ENCODE measurements at places on chromosomes 6 and 20. TPM values are rescaled to one million over a fixed set of nuclear protein-coding genes. Genes with fewer than 3 reads are reported as not detected.
A peak's percentile ranks its signal among the peaks of the same experiment; 100 is the strongest.

GRCh38 chr20:62387933-62388635, 1.2 kb downstream of the RPS21 start:
- H3K27ac ChIP-seq: no peak overlapping the region
- H3K27me3 ChIP-seq: no peaks in the 10 kb centered on the region
- no peak for DNase-seq
- peak overlapping the region; percentile 98 for H3K4me3 ChIP-seq
- peaks cover 11% of the 10 kb centered on the region for H3K4me1 ChIP-seq
- peaks cover 51% of the 10 kb centered on the region for H3K36me3 ChIP-seq

DNA sequence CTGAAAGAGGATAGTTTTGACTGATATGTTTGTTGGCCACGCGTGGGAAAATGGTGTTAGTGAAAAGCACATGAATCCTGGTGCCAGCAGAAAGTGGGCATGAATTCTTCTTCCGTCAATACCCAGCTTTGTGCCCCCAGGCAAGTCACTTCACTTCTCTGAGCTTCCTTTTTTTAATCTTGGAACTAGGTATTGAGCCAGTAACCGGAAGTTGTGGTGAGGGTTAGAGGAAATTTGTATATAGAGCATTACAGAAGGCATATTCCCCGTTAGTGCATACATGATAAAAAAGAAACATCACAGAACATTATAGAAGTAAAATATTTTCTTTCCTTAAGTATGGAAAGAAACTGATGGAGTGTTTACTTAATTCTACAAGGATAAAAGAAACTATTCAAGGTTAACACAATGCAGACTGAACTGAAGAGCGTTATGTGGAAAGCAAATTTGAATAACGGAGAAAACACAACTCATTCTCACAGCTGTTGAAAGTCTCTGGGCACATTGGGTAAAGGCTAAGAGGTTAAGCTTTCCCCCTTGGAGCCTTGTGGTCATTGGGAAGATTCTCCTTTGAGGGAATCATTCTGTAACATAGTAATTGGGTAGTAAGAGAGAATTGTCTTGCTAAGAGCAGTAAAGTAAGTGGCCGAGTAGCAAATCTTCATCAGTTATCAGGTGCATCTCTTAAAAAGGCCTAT, 223.1 kb downstream of the BCAS1 start:
- H3K27me3 ChIP-seq: no peaks in the 10 kb centered on the region
- no peak for DNase-seq
- no peak overlapping the region for H3K4me3 ChIP-seq

DNA sequence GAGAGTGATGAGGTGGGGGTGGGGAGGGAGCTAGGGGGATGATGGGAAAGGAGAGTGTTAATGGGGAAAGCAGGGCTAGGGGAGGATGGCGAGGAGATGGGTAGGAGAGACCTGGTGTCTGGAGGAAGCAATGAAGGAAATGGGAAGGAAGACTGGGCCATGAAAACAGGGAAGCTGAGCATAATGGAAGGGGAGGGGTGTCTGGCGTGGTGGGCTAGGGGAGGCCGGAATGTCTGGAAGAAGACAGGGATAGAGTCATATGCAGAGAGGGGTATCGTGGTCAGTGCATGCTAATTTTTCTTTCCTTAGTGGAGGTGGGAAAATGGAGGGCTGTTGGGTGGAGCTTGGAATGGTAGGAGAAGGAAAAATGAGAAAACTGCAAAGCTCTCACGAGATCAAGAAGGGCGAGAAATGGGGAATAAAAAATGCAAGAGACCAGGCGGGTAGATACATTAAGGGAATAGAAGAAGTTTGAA, 423 bp downstream of the KLHDC3 start:
- peak overlapping the region; percentile 81 for H3K27ac ChIP-seq
- H3K4me1 ChIP-seq: peaks cover 14% of the 10 kb centered on the region
- peak overlapping the region; percentile 78 for H3K4me3 ChIP-seq
- no peaks in the 10 kb centered on the region for H3K36me3 ChIP-seq

DNA sequence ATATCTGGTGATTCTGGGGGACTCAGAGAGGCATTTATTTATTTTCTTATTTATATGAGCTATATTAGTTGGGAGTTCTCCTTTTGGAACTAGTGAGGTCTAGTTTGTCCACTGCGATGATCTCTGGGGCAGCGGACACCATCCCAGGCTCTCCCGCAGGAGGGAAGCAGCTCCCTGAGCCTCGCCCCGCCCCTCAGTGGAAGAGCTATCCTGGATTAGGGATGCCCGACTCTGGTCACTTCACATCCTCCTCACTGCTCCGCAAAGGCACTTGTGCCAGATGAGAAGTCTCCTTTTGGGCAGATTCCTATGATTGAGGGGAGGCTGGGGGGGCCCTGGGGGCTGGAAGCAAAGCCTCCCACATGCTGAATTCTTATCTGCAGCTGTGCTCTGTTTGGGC, 3.6 kb upstream of the MAS1 start:
- DNase-seq: no peak
- H3K27ac ChIP-seq: no peak overlapping the region
- H3K4me3 ChIP-seq: no peak overlapping the region
- H3K27me3 ChIP-seq: no peaks in the 10 kb centered on the region

The RIPK1 gene
- total RNA-seq: 23.2 TPM

The MICA gene
- total RNA-seq: 30.1 TPM
